ENCODE measurements at places on chromosomes 16 and 17.

DNA sequence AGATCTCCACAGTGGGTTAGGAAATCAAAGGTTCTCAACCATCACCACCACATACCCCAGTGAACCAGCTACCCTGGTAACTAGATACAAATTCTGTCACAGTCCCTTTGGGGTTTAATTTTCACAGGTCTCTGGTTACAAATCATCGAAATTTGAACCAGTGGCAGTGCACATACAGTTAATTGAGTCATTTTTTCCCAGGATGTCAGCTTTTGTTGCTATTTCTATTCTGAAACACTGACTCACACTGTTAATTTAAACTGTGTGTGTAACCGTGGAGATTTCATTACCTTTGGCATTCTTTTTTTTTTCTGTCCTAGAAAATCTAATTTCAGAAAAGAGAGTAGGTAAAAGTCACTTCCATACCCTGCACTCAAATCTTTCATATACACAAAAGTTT is 511.5 kb downstream of the TOX3 start:
- DNase-seq: no peak

DNA sequence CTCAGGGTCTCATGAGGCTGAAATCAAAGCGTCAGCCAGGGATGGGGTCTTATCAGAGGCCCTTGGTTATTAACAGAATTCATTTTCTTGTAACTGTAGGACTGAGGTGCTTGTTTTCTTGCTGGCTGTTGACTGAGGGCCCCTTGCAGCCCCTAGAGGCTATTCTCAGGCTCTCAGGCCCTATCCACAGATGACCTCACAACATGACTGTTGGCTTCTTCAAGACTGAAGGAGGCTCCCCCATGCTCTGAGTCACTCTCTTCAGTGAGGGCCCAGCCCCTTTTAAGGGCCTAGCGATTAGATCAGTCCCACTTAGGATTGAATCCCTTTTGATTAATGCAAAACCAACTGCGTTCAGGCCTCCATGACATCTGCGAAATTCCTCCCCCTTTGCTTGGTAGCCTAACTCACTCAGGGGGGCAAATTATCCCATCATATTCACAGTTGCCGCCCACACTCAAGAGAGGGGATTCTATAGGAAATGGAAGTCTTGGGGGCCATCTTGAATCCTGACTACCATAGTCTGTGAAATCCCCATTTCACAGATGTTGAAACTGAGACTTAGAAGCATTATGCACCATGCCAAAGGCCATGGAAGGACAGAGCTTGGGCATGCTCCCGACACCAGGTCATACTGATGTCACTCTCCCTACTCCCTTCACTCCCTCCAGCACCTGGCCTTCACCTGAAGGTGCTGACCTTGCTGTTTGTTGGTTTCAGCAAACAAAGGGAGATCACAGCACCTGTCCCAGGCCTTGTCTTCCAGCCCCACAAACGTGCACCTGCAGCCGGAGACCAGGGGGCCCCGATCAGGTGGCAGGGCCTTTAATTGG is 592.3 kb downstream of the MAF start:
- no peak for DNase-seq

DNA sequence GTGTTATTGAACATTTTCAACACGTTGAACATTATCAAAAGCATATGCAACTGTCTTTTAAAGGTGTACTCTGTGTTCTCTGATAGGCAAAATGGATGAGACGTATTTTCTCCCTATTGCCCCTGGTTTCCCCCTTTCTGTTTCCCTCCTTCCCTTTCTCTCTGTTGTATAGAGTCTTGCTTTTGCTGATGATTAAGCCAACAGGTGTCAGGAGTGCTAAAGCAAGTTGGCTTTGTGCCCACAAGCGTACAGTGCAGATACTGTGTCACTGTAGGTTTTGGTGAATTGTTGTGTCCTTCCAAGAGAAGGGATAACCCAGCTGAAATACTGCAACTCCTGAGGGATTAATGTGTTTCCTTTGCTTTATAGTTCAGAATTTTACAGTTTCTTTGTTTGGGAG is 74.4 kb downstream of the COX10 start:
- DNase-seq: no peak

DNA sequence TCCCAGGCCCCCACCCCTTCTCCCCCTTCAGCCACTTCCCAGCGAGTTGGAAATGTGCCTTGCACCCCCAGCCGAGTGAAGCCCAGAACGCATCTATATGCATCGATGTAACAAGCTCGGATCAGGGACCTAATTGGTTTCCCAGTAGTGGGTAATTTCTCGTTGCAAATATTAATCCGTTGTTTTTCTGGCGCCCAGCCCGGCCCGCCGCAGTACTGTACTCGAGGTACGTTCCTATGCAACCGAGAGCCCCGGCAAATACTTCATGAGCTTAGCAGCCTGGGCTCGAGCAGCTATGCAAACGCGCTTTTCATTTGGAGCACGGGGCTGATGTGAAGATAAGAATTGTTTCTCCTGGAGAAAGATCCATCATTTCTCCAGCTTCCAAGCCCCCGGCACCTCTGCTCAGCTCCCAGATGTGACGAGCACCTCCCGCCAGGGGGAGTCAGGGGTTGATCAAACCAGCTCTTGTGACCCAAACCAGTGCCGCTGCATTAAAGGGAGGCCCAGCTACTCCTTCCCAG is 229.8 kb downstream of the KATNIP start:
- peak; percentile 76 for DNase-seq

DNA sequence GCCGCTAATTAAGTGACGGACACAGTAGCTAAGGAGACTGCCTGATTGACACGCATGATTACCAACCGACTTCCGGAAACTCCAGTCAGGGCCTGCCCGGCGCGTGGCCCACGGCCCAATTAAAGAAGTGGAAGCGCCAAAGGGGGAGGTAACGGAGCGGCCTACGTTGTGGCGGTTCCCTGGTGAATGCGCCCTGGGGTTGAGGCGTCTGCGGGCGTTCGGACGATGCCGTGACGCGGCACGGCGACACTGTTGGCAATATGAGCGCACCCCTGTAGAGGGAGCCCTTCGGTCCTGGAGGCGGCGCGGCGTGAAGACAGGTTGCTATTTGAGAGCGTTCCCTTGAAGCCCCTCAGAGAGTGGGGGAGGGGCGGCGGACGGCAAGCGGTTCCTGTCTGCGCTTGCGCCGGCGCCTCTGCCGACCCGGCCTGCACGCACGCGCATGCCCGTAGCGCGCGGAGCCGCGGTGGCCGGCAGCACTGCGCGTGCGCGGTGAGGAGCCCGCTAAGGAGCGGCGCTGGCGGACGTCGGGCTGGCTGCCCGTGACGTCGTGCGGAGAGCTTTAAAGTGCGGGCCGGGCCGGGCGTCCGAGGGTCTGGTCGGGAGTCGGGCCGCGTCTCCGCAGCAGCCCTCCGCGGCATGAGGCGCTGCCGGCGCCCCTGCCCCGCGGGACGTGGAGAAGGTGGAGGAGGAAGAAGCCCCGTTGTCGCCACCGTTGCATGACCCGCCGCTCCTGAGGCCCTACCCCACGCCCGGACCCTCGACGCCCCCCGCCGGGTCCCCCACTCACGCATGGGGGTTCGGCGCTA is at the start of gene ALKBH5:
Gene ALKBH5, plus strand, starts transcription at position 495 of the 809 bp plus-strand sequence. CDS start 416 bp downstream, outside the sequence.
- DNase-seq: peak; percentile 92

GRCh38 chr17:50144845-50145531 is 5.5 kb downstream of the PPP1R9B start:
- DNase-seq: no peak

- no peak for DNase-seq
These were observed 154.8 kb downstream of the SALL1 start for GRCh38 chr16:50996166-50996829.

GRCh38 chr17:5164436-5164835 is 27.2 kb downstream of the ZNF594 start:
- DNase-seq: no peak

GRCh38 chr16:64162613-64163375 is 959.1 kb downstream of the CDH11 start:
- DNase-seq: no peak

GRCh38 chr16:3536851-3537250 is 36.0 kb downstream of the CLUAP1 start:
- no peak for DNase-seq

DNA sequence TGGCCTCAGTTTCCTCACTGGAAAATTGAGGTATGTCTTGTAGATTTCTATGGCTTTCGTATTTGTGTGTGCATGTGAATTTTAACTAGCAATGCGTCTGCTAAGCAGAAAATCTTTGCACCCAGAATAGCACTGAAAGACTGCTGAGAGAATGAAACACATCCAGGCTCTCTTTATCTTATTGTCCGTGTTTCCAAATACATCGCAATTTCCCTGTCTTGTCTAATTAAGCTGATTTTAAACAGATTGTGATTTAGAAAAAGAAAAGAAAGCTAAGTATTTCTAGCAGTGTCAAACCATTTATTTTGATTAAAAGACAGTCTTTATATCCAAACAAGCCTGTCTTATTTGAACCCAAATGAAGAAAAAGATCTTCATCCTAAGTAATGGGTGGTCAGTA is 168.6 kb downstream of the PMP22 start:
- DNase-seq: no peak

GRCh38 chr17:2283302-2283701 is 20.3 kb downstream of the SMG6 start:
- DNase-seq: no peak

DNA sequence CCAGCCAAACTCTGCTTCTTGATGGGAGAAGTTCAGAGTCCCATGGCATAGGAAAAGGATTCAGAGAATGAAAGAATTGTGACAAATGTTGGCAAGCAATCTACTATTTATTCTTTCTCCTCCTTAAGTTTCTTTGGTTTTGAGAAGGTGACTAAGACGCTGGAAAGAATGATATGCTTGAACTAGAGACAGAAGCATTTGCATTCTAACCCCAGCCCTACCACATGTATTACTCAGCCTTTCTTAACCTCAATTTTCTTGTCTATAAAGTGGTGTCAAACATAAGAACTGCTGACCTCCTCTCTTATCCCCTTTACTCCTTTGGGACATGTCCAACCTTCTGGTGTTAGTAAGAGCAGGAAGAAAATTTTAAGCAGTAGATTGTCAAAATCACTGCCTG is 124.7 kb downstream of the HS3ST2 start:
- no peak for DNase-seq

- peak; percentile 79 for DNase-seq
These were observed at the start of gene C17orf113 for GRCh38 chr17:42050393-42051012. Gene C17orf113, minus strand, starts transcription at chr17:42050601. Its CDS starts 7,225 bp downstream, at chr17:42043376.

DNA sequence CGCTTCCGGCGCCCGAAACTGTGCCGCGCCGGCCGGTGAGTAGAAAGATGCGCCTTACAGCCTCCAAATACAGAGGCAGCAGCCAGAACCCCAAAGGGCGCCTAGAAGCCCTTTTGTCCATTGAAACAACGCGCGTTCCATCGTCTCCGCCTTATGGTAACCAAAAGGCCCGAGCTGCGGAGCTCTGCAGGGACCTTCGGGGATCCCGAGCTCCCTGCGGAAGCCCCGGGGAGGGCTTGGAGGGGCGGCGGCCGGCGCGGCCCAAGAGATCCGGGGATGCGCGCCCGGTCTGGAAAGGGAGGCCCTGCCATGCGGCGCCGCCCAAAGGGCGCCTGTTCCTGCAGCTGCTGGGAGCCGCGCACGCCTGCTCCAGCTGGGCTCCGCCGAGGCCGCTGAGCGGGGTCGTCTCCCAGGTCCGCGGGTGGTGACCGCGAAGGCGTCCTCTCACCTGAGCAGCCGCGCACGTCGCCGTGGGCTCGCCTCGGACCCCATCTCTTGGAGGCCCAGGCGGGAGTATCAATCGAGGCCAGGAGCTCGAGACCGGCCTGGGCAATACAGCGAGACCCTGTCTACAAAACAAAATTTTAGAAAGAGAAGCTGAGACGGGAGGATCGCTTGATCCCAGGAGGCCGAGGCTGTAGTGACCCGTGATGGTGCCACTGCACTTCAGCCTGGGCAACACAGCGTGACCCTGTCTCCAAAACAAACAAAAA is 742 bp upstream of the FBXO31 start:
- peak; percentile 84 for DNase-seq

- DNase-seq: no peak
These were observed 4.4 kb upstream of the SOX8 start for GRCh38 chr16:977081-977701.

DNA sequence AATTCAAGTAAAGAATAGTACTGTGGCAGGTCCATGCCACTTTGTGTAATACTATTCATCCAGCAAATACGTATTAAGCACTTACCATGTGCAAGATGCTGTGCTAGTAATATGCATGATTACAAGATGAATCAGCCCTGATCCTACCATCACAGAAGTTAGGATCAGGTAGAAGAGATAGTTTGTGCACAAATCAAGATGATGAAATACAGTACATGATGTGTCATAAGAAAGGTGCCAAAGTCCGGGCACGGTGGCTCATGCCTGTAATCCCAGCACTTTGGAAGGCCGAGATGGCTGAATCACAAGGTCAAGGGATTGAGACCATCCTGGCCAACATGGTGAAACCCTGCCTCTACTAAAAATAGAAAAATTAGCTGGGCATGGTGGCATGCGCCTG is 10.9 kb downstream of the COG4 start:
- DNase-seq: no peak
